Activated CD4-positive, alpha-beta T cell treated with anti-CD3 and anti-CD28 coated beads, Interleukin-2, amount 10 ng/mL, durations not matched to agents 7 days and 5 days (primary cell): ENCODE measurements at places on chromosomes 11 and 22. TPM values are rescaled to one million over a fixed set of nuclear protein-coding genes. Genes with fewer than 3 reads are reported as not detected.
A peak's percentile ranks its signal among the peaks of the same experiment; 100 is the strongest.

DNA sequence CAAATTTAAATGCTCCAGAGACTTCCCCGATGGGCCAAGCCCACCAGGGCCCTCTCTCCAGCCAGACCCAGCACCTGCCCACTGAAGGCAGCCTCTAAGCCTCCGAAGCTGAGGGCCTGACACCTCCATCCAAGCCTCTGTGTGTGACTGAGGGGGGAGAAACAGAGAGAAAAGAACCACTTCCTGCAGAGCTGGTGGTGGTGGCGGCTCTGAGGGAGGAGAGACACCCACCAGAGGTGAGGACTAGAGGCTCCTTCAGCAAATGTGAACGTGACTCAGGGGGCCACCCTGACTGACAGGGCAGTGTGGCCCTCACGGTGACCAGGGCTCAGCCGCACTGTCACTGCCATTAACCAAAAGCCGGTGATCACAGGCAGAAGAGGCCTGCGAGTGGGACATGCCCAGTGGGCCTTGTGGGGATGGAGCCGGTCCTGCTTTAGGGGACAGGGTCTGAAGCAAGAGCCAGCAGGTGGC lies 31.0 kb upstream of the CD5 start:
- no peaks in the 10 kb centered on the region for H3K27me3 ChIP-seq
- peak; percentile 77 for DNase-seq
- H3K4me3 ChIP-seq: peak overlapping the region; percentile 58
- H3K27ac ChIP-seq: peak overlapping the region; percentile 96

- no peaks in the 10 kb centered on the region for H3K36me3 ChIP-seq
- peaks cover 17% of the 10 kb centered on the region for H3K27me3 ChIP-seq
- H3K4me1 ChIP-seq: peaks cover 3% of the 10 kb centered on the region
- no peak for DNase-seq
Measured at GRCh38 chr22:40002935-40003715, 8.4 kb downstream of the FAM83F start.

DNA sequence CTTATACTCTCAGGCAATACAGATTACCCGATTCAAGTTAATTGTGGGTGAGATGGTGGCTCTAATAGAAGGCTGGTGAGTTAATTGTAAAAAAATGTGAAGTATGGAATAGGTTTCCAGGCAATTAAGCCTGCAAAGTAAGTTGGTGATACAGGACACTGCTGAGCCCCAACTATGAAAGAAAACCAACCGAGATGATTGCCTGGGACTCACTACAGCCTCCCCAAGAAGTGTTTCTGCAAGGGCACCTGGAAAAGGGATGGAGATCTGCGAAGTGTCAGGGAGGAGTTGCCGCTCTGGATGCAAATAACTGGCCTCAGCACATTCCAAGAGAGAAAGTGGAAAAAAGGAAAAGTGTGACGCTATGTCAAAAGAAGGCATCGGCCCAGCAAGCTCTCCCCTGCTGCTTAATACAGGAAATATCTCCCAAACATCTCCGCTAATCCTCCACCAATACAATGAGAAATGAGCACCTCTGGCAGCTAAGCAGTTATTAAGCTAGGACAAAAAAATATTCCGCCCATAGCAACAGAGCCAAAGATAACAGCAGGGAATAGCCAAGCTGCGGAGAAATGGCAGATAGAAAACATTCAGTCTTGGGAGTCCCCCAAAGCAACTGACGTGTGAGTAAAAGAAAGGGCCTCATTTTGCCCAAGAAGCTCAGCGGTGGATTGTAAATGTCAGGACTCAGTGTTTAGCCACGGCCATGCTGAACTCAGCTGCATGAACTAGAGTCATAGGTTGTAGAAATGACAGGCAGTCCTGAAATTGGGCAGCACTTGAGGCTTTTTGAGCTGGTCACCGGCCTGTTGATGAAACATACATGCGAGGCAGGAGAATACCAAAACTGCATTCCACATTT lies 133.7 kb downstream of the SNX19 start:
- H3K36me3 ChIP-seq: no peaks in the 10 kb centered on the region
- DNase-seq: no peak
- no peaks in the 10 kb centered on the region for H3K4me1 ChIP-seq

DNA sequence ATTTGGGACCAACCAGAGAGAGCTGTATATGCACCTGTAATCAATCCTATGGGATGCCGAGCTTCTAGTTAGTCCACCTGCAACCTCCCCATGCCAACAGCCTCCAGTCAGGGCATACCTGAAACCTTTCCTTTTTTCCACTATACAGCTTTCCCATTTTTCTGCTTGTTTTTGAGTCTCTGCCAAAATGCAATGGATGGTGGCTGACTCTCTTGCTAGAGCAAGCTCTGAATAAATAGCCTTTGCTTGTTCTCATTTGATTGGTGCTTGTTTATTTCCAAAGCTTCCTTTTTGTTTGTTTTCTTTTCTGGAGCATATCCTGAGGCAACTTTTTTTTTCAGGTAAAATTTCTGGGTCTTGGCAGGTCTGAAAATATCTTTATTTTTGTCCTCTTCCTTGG lies 58.0 kb upstream of the PLET1 start:
- no peak for DNase-seq
- H3K36me3 ChIP-seq: no peaks in the 10 kb centered on the region
- no peak overlapping the region for H3K27ac ChIP-seq

DNA sequence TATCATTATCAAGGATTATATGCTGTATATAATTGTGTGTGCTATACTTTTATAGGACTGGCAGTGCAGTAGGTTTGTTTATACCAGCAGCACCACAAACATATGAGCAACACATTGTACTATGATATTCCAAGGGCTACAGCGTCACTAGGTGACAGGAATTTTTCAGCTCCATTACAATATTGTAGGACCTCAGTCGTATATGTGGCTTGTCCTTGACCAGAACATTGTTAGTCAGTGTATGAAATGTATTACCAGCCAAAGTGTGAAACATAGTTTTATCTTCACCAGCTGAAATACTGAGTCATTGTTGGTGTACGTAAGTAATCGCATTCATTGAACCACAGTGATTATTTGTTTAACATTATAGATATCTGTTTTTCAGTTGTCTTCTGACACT lies 20.4 kb downstream of the JHY start:
- no peaks in the 10 kb centered on the region for H3K27me3 ChIP-seq
- no peak for DNase-seq
- no peak overlapping the region for H3K27ac ChIP-seq
- H3K4me1 ChIP-seq: peaks cover 3% of the 10 kb centered on the region
- H3K4me3 ChIP-seq: no peak overlapping the region

GRCh38 chr11:128575961-128576350 lies 11.4 kb downstream of the ETS1 start:
- H3K27me3 ChIP-seq: no peaks in the 10 kb centered on the region
- DNase-seq: no peak
- no peak overlapping the region for H3K4me3 ChIP-seq
- no peak overlapping the region for H3K27ac ChIP-seq
- H3K36me3 ChIP-seq: no peaks in the 10 kb centered on the region
- peaks cover 27% of the 10 kb centered on the region for H3K4me1 ChIP-seq

GRCh38 chr22:19608003-19608690 lies 83.9 kb upstream of the CLDN5 start:
- no peak for DNase-seq
- no peaks in the 10 kb centered on the region for H3K36me3 ChIP-seq
- H3K27me3 ChIP-seq: no peaks in the 10 kb centered on the region
- H3K4me1 ChIP-seq: peaks cover 55% of the 10 kb centered on the region
- H3K4me3 ChIP-seq: no peak overlapping the region

- no peak overlapping the region for H3K4me3 ChIP-seq
- H3K27ac ChIP-seq: peak overlapping the region; percentile 31
- peaks cover 5% of the 10 kb centered on the region for H3K36me3 ChIP-seq
- DNase-seq: no peak
Measured at GRCh38 chr11:46335271-46335670, 12.0 kb upstream of the DGKZ start.

DNA sequence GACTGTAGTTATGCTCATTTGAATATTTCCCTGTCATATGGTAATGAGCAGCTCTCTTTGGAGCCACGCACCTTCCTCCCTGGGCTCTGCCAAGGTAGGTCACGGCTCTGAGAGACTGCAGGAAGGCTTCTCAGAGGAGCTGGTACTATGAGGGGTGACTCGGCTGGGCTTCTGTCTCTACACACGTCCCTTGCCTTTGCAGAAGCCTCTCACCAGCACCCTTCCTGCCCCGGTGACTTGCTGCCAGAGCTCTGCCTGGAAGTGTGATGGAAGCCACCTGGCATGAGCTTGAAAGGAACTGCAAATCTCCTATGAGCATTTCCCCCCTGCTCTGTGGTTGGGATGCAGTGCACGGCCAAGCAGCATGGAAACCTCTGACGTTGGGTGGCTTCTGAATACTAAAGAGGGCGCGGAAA lies 74.2 kb downstream of the KIRREL3 start:
- no peak overlapping the region for H3K4me3 ChIP-seq
- no peak for DNase-seq
- H3K27ac ChIP-seq: no peak overlapping the region
- H3K4me1 ChIP-seq: no peaks in the 10 kb centered on the region
- H3K36me3 ChIP-seq: no peaks in the 10 kb centered on the region

- H3K4me3 ChIP-seq: no peak overlapping the region
- no peaks in the 10 kb centered on the region for H3K27me3 ChIP-seq
- peaks cover 5% of the 10 kb centered on the region for H3K4me1 ChIP-seq
- no peak overlapping the region for H3K27ac ChIP-seq
- DNase-seq: no peak
Measured at GRCh38 chr22:32632512-32633315, 158.1 kb downstream of the FBXO7 start.

DNA sequence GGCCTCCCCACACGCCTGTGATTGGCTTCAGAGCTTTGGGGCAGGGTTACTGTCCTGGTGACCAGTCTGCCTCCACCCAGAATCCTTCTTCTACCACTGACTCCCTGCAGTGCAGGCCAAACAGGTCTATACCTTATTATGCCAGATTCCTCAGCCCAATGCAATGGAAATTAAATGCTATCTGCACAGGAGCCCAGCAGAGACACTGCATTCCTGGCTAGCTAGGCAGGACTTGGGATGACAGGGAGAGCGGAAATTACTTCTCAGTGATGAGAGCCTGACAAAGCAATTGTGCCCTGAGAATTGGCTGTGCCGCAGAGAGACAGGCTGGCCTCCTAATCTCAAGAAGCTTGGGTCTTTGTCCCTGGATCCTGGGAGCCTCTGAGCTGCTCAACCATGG lies 143.8 kb upstream of the NCAM1 start:
- H3K27me3 ChIP-seq: peaks cover 2% of the 10 kb centered on the region
- no peaks in the 10 kb centered on the region for H3K4me1 ChIP-seq
- no peaks in the 10 kb centered on the region for H3K36me3 ChIP-seq
- no peak overlapping the region for H3K4me3 ChIP-seq

- no peaks in the 10 kb centered on the region for H3K36me3 ChIP-seq
- H3K4me1 ChIP-seq: no peaks in the 10 kb centered on the region
Measured at GRCh38 chr11:97739932-97740800, 1280.6 kb upstream of the CNTN5 start.

- peak; percentile 55 for DNase-seq
- peaks cover 21% of the 10 kb centered on the region for H3K27me3 ChIP-seq
- H3K27ac ChIP-seq: no peak overlapping the region
- H3K36me3 ChIP-seq: no peaks in the 10 kb centered on the region
- H3K4me3 ChIP-seq: no peak overlapping the region
Measured at GRCh38 chr11:113532697-113533424, 57.7 kb upstream of the DRD2 start.

ESAM gene
- total RNA-seq: 0.45 TPM

SLC43A1 gene
- total RNA-seq: 22.9 TPM

ZNF280B gene
- total RNA-seq: 2.5 TPM

NLRP14 gene
- total RNA-seq: 0.05 TPM

NXPE4 gene
- total RNA-seq: not detected
